ENCODE measurements at places on chromosomes 5 and 9.
A peak's percentile ranks its signal among the peaks of the same experiment; 100 is the strongest.

GRCh38 chr5:125564317-125564975 lies 818.0 kb upstream of the ZNF608 start:
- DNase-seq, result no peak

DNA sequence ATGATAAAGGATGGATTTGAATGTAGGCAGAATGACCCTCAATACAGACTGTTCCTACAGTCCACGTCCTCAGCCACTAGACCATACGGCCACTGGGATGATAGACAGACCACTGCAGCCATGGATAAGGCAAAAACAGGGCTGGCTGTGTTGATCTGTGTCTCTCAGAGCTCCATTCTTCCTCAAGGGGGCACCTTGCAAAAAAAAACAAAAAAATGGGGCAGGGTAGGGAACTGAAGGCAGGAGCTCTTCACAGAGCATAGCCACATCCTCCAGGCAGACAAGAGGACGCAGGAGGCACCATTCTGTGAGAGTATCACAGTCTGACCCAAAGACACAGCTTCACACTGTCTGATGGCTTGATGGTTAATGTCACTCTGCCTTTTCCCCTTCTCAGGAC lies 61.2 kb upstream of the GABRP start:
- DNase-seq, result no peak

- DNase-seq, result peak; percentile 89
Observed at GRCh38 chr5:15499528-15500324, at the start of gene FBXL7. Gene FBXL7, plus strand, starts transcription at chr5:15500180.

DNA sequence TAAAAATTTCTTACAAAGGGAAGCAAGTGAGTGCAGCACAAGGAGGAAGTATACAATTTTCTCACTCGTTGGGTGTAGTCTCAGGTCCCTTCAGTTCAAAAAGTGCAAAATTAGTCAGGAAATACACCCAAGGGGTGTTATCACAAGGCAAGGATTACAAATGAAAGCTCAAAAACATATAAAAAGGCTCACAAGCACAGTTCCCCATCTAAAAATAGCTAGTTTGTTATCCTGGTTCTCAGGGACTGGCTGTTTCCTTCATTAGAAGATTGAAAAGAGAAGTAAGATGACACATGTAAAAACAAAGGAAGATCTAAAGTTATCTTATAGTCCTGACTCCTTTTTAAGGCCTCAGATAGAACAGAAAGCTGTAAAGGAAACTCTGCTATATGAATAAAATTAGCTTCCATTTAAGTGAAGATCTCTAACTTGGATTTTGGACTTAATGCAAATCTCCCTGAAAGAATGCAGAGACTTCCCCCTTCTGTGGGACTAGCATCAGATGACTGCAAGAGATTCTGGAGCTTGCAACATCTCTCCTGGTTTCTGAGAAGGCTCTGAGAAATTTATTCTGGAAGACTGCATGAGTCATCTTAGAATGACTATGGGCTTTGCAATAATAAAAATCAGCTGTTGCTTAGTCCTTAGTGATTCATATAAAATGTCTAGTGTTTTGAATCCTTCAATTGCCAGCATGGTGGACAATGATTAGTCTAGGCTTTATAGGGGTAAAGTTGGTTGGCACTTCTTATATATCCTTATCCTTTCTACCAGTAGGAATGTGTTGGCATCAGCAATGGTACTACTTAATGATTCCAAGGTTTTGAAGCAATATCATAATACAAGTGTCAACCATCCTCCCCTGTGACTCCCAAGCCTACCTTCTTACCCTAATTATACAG lies 25.4 kb downstream of the DAB2 start:
- peak; percentile 67 for DNase-seq

DNA sequence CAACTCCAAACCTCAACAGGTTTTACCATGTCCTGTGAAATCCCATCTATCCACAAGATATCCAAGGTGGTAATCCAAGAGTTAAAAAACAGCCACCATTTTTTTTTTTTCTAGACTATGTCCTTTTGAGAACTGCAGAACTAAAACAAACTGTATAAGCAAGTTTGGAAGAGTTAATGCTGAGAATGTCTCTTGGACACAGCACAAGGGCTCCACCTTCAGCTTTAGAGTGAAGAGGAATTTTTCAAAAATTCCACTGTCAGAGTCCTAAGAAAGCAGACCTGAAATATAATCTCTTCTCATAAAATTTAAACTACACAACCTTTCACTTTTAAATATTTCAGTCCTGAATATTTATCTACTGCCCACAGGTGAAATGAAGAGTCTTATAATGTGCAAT lies 167.8 kb upstream of the CCNG1 start:
- DNase-seq, result no peak

- no peak for DNase-seq
Observed at GRCh38 chr9:83469722-83470121, 68.5 kb downstream of the FRMD3 start.

- no peak for DNase-seq
Observed at GRCh38 chr9:15612962-15613361, 60.1 kb downstream of the CCDC171 start.

GRCh38 chr5:10406651-10407050 lies 35.0 kb upstream of the ROPN1L start:
- no peak for DNase-seq

DNA sequence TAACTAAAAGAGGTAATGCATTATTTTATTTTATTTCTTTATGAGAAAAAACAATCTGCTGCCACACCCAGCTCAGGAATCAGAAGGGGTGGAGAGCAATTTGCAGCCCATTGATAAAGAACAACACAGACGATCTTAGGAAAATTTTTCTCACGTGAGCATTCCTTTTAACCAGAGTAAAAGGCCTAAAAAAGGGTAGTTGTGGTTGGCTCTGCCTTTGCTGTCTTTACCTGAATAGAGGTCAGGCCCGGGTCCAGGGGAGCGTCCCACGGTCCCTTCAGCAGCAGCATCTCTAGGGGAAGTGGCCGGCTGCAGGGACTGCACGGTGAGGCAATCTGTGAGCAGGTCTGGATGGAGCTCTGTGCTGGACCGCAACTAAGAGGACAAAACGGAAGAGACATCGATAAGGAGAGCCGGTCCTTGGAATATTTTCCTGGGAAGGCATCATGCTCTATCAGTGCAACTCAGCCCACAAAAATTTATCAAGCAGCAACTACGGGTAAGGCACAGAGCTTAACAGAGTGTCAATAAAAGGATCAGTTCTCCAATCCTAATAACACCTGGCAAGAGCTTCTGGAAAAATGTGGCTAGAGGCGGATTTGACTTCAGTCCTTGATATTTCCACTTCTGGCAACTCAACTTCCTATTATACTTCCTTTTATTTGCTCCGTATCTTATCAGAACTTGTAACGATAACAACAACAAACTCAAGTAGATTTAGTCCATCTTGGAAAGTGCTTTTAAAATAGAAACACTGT lies 372.8 kb upstream of the RFX3 start:
- DNase-seq, result no peak

GRCh38 chr9:76135902-76136301 lies 245.4 kb downstream of the PCSK5 start:
- no peak for DNase-seq

DNA sequence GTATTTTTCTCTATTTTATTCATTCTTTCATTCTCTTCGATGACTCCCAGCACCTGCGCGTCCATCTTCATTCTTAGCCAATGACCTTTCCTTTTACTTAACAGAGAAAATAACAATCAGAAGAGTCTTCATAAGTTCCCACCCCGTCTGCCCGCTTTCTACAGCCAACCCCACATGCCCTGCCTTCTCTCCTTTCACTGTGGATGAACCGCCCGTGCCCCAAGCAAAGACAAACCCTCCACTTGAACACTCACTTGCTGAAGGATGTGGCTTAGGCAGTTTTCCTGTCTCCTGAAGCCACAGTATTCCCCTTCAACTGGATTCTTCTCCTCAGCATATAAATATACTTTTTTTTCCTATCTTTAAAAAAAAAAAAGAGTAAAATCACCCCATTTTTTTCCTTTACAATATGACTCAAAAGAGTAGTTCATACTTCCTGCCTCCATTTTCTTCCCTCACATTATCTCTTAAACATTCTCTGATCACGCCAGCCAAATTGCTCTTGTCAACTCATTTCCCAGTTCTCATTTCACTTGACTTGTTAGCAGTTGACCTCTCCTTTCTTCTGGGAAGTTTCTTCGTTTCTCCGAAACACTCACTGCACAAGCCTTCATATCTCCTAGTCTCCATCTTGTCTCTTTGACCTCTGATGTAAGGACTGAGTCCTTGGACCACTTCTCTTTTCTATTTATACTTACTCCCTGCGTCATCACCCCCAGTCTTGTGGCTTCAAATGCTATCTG lies 11.1 kb downstream of the NIPSNAP3B start:
- no peak for DNase-seq

GRCh38 chr9:22307013-22307711 lies 139.5 kb upstream of the DMRTA1 start:
- DNase-seq, result peak; percentile 38

DNA sequence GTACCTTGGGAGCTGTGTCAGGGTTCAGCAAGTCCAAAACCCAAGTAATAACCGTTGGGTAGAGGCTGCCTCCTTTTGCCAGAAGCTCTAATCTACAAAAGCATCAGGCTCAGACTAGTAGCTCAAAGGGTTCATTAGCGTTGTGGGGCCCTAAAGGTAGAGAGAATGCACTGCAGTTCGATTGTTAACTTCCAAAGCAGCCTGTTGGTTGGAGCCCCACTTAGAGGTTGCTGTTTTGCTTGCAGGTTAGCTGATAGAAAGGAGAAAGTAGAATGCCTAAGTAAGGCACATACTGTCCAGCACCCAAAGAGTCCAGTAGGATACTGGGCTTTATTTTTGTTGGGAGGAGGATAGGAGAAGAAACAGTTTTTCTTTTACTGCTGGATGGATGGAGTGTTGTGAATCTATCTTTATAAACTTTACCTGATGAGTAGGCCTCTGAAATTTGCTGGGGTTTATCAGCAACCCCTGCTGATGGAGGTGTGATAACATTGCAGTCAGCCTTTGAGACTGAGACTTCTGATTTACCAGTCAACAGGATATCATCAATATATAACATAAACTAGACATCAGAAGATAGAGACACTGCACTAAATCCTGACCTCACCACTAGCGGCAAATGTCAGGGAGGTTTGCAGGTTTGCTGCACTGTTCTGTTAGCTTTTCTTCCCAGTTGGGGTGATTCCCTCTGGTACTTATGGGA lies 34.8 kb downstream of the ZNF131 start:
- no peak for DNase-seq

GRCh38 chr9:69121155-69122081 lies 52.7 kb upstream of the TJP2 start:
- DNase-seq, result peak; percentile 69

DNA sequence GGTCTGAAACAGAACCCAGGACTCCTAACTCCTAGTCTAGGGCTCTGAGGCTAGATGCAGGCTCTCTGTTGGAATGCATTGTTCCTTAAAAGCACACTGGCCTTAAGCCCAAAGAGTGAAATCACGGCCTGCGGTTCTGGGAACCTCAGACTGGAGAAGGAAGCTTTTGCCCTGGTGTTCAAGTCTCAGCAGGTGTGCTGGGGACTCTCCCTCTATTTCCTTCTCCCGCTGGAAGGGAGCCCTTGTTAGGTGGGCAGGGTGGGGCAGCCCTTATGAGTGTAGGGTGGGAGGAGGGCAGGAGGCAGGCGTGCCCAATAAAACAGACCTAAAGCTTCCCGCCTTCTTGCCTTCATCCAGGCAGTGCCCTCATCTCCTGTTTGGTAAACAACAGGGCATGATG lies 1.8 kb upstream of the PPARGC1B start:
- DNase-seq, result no peak

GRCh38 chr9:112555844-112556482 lies 69.3 kb downstream of the KIAA1958 start:
- no peak for DNase-seq

DNA sequence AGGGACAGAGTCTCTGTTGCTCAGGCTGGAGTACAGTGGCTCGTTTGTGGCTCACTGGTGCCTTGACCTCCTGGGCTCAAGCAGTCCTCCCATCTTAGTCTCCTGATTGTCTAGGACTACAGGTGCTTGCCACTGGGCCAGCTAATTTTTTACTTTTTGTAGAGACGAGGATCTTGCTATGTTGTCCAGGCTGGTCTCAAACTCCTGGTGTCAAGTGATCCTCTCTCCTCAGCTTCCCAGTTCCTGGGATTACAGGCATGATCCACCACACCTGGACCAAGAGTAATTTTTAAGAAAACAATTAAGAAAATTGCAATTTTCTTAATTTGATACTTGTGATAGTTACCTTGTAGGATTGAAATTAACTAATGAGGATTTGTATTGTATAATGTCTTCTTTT lies 73.9 kb downstream of the GPBP1 start:
- no peak for DNase-seq
